ENCODE measurements at places on chromosomes 16 and 17. TPM values are rescaled to one million over a fixed set of nuclear protein-coding genes. Genes with fewer than 3 reads are reported as not detected.

DNA sequence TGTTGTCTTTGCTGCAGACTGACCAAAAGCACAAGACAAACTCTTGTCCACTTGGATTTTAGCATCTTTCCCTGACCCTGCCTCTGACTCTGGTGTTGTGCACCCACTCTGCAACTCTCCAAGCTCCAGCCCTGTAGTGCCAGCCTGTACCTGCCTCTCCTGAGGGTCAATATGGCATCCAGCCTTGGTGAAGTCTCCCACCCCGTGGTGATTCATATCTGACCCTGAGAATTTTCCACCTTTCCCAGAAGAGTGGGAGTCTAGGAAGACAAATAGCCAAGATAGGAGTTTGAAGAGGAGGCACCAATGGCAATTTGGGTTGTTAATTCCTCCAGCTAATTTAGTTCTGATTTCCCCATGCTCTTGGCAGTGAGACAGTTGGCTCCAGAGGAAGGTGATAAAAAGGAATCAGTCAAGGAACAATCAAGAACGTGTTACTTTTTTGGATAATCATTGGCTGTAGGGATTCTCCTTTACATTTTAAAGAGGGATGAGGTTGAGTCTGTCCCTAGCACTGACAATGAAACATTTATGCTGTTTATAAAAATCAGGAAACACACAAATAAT is 416.0 kb downstream of the MAF start:
- no peak for DNase-seq

- no peak for DNase-seq
Measured at GRCh38 chr16:3049921-3050481, 3.6 kb downstream of the MMP25 start.

DNA sequence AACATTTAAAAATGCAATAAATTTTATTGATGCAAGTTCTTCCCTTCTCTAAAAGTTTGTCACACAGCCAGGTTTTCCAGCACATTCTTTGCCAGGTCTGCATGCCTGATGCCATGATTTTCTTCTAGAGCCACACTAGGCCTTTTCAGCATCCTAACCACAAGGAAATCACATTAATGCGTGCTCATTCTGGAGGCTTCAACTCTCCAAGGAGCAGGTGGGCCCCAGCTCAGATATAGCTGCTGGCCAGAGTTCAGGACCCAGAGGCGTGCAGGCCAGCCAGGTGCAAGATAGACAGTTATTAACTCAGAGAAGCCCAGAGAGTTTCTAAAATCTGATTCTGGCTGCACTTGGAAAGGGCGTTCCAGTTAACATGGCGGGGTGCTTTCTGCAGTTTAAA is 124.5 kb upstream of the MAF start:
- no peak for DNase-seq

GRCh38 chr16:5042574-5043171 is 8.9 kb upstream of the NAGPA start:
- DNase-seq, result no peak

GRCh38 chr17:76384987-76385891 is 830 bp downstream of the SPHK1 start:
- peak; percentile 46 for DNase-seq

GRCh38 chr17:81130385-81131361 is 34.6 kb upstream of the PVALEF start:
- DNase-seq, result no peak

DNA sequence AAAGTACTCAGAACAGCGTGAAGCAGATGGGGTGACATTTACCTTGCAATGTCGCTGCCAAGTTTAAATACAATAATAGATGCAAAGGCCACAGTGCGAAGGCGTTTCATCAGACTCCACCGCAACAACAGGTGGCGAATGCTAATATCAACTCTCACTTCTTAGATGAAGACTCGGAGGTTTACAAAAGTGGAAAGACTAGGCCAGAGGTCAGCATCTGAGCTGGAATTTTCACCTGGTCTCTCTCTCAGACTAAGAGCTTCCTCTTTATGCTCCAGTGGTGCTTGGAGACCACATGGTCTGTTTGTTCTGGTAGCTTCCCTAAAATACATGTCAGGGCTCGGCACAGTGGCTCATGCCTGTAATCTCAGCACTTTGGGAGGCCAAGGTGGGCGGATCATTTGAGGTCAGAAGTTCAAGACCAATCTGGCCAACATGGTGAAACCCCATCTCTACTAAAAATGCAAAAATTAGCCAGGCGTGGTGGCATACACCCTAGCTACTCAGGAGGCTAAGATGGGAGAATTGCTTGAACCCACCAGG is 169.1 kb downstream of the XYLT1 start:
- no peak for DNase-seq

DNA sequence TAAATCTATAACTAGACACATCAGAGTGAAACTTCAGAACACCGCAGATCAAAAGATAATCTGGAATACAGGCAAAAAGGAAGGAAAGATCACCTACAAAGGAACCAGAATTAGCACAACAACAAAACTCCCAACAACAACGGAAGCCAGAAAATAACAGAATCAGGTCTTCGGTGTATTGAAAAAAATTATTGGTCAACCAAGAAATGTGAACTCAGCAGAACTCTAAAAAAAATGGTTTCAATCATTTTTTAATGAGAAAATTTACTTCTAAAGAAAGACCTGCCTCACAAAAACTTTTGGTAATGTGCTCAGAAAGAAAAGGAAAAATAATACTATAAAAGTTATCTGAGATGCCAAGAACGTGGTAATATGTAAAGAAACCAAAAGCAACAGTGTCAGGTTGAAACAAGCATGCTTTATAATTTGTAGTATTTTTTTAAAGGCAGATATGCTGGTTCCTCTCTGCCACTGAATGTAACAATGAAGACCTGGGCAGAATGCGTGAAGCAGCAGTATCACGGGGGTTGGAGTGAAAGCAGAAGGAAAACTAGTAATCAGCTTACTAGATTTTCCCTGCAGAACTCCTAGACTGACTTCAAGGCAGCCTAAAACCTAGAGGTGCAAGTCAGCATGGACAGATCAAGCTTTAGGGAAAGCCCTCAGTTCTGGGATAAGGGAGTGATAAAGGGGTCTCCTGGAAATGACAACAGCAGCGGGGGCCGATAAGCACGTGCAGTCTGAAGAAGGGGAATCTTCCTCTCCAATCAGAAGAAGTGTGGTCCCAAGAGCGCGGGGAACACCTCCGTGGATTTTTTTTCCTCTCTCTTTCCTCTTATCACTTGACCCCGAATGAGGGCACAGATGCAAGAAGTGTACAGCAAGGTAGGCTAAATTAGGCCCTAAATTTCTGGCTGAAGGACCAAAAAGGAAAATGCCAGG is 80.9 kb upstream of the TEKT1 start:
- DNase-seq, result no peak

The NPIPA7 gene
- total RNA-seq, result 1.4 TPM

DNA sequence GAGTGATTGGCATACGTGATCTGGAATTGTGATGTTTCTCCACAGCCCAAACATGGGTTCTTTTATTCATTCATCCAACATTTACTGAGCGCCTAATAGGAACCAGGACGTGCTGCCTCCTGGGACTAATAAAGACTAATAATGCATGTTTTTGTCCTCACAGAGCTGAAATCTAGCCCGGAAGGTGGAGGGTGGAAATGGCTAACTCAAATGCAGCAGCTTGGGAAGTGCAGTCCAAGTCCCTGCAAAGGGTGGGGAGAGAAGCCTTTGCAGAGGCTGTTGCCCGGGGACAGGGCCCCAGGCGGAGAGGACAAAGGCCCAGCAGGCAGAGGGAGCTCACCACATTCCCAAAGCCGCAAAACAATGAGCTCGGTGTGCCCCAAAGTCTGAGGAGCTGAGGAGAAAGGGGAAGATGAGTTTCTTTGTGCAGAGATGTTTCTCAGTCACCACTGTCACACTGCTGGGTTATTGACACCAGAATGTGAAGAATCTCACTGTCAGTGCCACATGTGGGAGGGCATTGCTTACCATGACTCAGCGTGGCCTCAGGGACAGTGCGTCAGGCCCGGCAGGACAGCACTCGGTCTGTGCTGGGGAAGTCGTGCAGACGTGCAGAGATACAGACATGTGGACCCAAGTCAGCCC is 118.2 kb upstream of the CHMP6 start:
- DNase-seq, result no peak

The NUPR1 gene
- 0.37 TPM for total RNA-seq

DNA sequence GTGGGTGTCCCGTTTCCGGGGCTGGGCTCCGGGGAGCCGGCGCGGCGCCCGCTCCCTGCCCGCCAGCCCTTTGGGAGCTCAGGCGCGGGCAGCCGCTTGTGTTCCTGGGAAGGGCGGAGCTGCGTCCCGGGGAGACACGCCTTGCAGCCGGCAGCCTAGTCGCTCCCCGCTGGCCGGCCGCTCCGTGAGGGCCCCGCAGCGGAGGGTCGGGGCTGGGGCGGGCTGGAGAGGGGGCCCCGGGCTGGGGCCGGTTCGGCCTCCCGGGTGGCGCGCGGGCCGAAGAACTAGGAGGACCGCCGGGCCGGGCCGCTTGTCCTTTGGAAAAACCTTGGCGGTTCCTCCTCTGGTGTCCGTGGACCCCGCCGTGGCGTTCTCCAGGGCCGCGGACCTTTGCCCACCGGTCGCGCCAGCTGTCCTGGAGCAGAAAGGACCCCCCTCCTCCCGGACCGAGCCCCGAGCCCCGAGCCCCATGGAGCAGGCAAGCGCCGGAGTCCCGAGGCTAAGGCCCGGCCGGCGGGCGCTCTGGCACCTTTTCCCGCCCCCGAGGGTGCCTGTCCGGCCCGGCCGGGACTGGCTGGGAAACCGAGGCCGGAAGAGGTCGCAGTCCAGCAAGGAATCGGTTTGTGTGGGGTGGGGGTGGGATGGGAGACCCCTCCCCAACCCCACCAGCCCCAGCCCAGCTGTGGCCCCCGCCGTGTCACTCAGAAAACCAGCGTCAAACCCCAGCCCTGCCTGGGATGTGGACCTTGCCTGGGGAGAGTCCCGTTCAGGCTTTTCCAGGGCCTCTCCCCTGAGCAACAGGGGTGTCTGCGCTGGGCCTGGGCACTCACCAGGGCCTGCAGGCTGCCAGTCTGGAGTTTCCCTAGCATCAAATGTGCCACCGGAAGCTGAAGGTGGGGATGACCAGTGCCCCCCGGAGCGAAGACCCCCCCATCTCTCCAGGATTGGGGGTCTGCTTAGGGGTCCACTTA is 6.8 kb upstream of the TBC1D3B start:
- DNase-seq, result no peak

GRCh38 chr17:4492721-4493561 is 5.7 kb upstream of the SPNS2 start:
- DNase-seq, result no peak

Measured in activated T-cell treated with anti-CD3 and anti-CD28 coated beads, Interleukin-2, amount 50 U/mL, for 4 hours (primary cell).